Bronchial smooth muscle cell (primary cell): ENCODE measurements at places on chromosomes 3 and 15. TPM values are rescaled to one million over a fixed set of nuclear protein-coding genes. Genes with fewer than 3 reads are reported as not detected.

SLC6A11 gene
- total RNA-seq = not detected in 2 replicates

C3orf18 gene
- total RNA-seq = 19.4 and 23.2 TPM in 2 replicates

HEG1 gene
- total RNA-seq = 52.5 and 54.3 TPM in 2 replicates

ATP13A4 gene
- 0.86 and 1.3 TPM in 2 replicates for total RNA-seq

PLA2G4B gene
- 0.79 and 2.0 TPM in 2 replicates for total RNA-seq

SUSD5 gene
- total RNA-seq = 3.9 and 5.7 TPM in 2 replicates

NECTIN3 gene
- 30.7 and 40.4 TPM in 2 replicates for total RNA-seq

TMEM207 gene
- not detected in 2 replicates for total RNA-seq

TICRR gene
- 0.09 and 0.32 TPM in 2 replicates for total RNA-seq

UBE3A gene
- 55.8 and 57.6 TPM in 2 replicates for total RNA-seq

FSD2 gene
- not detected in 2 replicates for total RNA-seq

TNFSF10 gene
- 9.2 and 9.6 TPM in 2 replicates for total RNA-seq

TOMM70 gene
- total RNA-seq = 29.9 and 44.9 TPM in 2 replicates

CCR9 gene
- total RNA-seq = not detected in 2 replicates

ACP3 gene
- 0.26 and 1.4 TPM in 2 replicates for total RNA-seq

TMEM266 gene
- 0.16 and 0.17 TPM in 2 replicates for total RNA-seq

IGF2BP2 gene
- 16.7 and 18.6 TPM in 2 replicates for total RNA-seq

ACSBG1 gene
- not detected in 2 replicates for total RNA-seq

P2RY1 gene
- 0.26 and 2.5 TPM in 2 replicates for total RNA-seq

MEX3B gene
- 6.0 and 6.2 TPM in 2 replicates for total RNA-seq

OPA1 gene
- 53.4 and 64.8 TPM in 2 replicates for total RNA-seq

CHRNB4 gene
- total RNA-seq = not detected in 2 replicates

WDR93 gene
- total RNA-seq = 0.09 and 0.16 TPM in 2 replicates

TGM5 gene
- not detected in 2 replicates for total RNA-seq

SHQ1 gene
- total RNA-seq = 12.6 and 13.8 TPM in 2 replicates

PIGZ gene
- total RNA-seq = 1.3 TPM in 2 replicates

GPR149 gene
- not detected in 2 replicates for total RNA-seq

SPESP1 gene
- total RNA-seq = 6.8 and 14.3 TPM in 2 replicates

UBE2E1 gene
- total RNA-seq = 73.8 and 97.1 TPM in 2 replicates

CYP1A1 gene
- total RNA-seq = 0.09 and 0.32 TPM in 2 replicates
